Fibroblast of lung (primary cell): ENCODE measurements at places on chromosomes 6 and 20. TPM values are rescaled to one million over a fixed set of nuclear protein-coding genes. Genes with fewer than 3 reads are reported as not detected.

Gene KIF6
- total RNA-seq = 0.77 and 0.83 TPM in 2 replicates

Gene TMX4
- total RNA-seq = 20.5 and 23.6 TPM in 2 replicates

Gene ACAT2
- 37.5 and 121 TPM in 2 replicates for total RNA-seq

Gene ADA
- 5.4 and 6.9 TPM in 2 replicates for total RNA-seq

Gene SALL4
- 0.51 and 1.5 TPM in 2 replicates for total RNA-seq

Gene ZNF311
- total RNA-seq = 3.5 and 3.6 TPM in 2 replicates

Gene BPI
- not detected in 2 replicates for total RNA-seq
